ENCODE measurements at places on chromosomes 3 and 15.

GRCh38 chr3:50212502-50212901, 7.4 kb downstream of the SLC38A3 start:
- DNase-seq, result no peak

GRCh38 chr3:112734171-112734570, 93.2 kb upstream of the CCDC80 start:
- DNase-seq, result peak; percentile 30

GRCh38 chr15:48253172-48253571, 47.1 kb downstream of the SLC12A1 start:
- DNase-seq, result no peak

DNA sequence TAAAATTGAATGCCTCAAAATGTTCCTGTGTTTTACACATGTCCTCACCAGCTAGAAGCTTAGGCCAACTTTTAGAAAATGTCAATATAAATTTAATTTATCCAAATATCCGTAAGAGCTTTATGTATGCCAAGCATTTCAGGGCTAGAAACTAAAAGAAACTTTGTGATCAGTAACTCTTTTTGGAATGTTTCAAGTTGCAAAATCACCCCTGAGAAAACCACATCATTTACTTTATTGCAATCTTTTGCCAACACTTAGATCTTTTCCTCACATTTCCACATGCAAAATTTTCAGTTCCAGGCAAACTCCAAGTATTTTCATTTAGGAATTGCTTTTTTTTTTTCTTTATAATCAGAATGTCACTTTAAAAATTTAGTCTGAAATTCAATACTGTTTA, 20.1 kb upstream of the IGF1R start:
- DNase-seq, result peak; percentile 29

DNA sequence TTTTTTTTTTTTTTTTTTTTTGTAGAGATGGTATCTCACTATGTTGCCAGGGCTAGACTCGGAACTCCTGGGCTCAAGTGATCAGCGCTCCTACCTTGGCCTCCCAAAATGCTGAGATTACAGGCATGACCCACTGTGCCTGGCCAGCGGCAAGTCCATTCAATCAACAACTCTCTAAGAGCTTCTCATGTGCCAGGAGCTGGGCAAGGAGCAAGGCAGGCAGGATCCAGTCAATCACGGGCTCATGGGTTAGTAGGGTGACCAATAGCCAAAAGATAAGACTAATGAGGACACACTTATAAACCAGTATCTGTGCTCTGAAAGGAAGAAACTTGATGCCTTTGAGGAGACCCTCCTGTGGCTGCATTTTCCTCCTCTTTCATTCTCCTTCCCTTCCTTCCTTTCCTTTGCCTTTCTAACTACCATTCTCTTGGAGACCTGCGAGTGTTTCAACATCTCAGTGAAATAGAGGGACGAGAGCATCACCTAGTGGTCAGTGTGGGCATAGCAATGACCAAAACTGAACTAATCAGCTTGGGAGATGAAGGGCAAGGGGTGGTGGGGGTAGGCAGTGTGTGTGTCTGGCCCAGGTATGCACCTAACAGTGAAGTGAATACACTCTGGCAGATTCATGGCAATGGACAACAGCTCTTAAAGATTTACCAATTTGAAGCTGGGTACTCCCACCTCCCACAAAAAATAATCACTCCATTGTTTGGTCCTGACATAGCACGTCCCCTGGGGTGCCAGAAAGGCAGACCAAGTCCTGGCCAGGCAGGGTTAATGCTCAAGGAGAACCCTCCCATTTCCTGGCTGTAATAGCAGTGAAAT, 6.3 kb downstream of the RPP25 start:
- DNase-seq, result peak; percentile 65

- DNase-seq, result peak; percentile 50
Measured at GRCh38 chr15:44101286-44101685, 93.8 kb downstream of the FRMD5 start.

GRCh38 chr15:31957581-31957980, 72.7 kb upstream of the CHRNA7 start:
- DNase-seq, result peak; percentile 83

All from fibroblast of skin of right quadriceps (primary cell).